Stimulated activated CD4-positive, alpha-beta T cell treated with anti-CD3 and anti-CD28 coated beads, Interleukin-12 subunit alpha, Interleukin-12 subunit beta, amount 100 ng/mL, for 24 hours (primary cell): ENCODE measurements at places on chromosomes 3 and 15.

DNA sequence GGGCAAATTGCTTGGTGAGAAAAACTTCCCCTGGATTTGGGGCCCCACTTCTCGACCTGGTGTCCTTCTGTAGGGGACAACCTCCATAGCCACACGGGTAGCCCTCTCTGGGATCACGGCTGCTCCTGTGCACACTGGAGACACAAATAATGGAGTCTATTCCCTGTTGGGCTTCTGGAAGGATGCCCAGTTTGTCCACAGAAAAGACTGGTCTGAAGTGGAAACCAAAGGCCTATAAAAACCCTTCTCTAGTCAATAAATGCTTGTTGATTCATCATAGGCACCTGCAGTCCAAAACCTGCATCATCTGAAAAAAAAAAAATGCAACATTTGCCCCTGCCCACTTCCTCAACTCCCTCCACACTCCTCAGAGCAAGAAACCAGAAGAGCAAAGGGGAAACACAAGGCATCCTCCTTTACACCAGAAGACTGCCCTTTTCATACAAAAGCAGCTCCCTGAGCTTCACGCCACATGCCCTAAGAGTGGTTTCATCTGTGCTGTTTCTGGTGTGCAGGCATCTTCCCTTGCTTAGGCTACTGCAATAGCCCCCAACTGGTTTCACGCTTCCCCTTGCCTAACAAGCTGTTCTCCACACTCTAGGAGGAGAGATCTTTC, 36.3 kb downstream of the SRGAP3 start:
- DNase-seq: no peak

DNA sequence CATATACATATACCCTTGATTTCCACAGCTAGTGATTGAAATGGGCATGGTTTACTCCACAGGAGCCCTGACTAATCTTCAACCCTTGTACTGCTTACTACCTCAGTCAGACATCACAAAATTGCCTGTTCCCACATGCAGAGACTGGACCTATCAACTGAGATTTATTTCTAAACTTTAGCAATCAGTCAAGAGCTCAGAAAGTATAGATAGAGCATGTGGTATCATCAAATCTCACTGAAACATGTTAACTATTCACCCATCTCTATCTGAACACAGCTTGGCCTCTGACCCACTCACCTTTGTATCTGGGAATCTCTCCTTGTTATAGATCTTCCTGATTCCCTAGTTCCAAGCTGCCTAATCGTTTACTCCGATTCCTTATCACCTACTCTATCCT, 14.6 kb downstream of the ADAM10 start:
- no peak for DNase-seq

DNA sequence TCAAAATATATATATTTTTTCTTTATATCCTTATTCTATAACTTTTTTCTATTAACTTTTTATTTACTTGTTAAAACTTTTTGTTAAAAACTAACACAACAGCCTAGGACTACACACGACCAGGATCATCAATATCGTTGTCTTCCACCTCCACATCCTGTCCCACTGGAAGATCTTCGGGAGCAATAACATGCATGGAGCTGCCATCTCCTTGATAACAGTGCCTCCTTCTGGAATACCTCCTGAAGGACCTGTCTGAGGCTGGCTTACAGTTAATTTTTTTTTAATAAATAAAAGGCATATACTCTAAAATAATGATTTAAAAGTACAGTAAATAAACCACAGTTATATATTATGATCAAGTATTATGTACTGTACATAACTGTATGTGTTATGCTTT, 58.9 kb downstream of the SFMBT1 start:
- DNase-seq: no peak

GRCh38 chr3:23496165-23496564, 293.0 kb downstream of the UBE2E2 start:
- DNase-seq: no peak

- no peak for DNase-seq
Measured at GRCh38 chr3:195440379-195440778, 2.4 kb downstream of the ACAP2 start.

- DNase-seq: no peak
Measured at GRCh38 chr15:62491642-62492041, 326.6 kb upstream of the C2CD4B start.

DNA sequence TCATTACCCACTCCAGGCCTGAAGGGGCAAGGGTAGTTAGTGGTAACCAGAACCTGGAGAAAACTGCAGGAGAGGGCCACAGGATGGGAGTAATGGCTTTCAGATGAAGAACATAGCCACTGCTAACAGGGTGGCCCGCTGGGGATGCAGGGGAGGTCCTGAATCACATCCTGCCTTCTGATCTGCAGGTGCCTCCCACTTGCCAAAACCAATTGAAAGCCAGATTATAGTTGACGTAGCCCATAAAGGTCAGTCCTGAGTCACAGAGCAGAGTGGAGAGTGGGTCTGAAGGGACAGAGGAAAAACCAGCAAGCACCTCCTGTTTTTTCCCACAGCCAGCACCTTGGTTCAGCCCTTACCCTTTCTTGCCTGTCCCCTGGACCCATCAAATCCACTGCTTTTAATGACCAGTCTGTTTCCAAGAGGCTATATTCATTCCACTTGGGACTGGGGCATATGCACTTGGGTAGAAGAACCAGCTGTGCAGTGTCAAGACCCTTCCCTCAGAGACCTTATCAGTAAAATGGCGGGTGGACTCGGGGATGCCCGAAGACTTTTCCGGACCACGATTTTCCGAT, 646 bp upstream of the SLC35G2 start:
- DNase-seq: peak; percentile 25

- no peak for DNase-seq
Measured at GRCh38 chr15:40536501-40536900, 28.3 kb downstream of the CCDC32 start.

DNA sequence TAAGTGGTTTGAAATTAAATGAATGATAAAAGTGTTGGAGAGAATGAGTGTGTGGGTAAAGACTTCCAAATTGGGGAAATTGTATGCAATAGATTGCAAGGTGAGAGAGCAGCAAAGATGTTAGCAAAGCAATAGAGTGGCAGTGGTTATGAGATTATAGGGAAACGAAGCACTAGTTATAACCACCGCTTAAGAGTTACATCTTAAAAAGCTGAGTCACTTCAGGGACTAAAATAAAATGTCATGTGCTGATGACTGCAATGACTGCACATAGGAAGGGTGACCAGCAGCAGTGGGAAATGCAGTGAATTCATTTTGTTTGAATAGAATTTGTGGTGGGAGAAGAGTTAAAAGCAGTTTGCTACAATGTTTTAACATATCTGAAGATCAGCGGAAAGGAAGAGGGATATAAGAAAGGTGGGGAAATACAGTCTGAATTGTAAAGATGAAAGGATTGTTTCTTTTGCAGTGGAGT, 127.3 kb downstream of the RAP2B start:
- DNase-seq: no peak

DNA sequence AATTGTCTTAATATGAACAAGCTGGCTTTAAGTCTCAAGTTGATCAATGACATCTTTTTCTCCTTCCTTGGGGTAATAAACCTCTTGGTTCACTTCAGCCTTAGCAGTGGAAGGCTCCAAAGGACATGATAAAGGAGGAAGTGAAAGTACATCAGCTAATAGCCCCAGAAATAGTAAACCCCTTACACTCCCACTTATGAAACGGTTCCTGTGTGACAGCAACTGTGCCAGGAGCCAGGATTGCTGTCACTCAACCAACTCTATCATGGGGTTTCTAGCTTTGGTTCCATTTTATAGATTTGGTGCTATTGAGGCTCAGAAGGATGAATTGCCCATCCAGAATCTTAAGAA, 216.7 kb downstream of the ABHD5 start:
- no peak for DNase-seq

DNA sequence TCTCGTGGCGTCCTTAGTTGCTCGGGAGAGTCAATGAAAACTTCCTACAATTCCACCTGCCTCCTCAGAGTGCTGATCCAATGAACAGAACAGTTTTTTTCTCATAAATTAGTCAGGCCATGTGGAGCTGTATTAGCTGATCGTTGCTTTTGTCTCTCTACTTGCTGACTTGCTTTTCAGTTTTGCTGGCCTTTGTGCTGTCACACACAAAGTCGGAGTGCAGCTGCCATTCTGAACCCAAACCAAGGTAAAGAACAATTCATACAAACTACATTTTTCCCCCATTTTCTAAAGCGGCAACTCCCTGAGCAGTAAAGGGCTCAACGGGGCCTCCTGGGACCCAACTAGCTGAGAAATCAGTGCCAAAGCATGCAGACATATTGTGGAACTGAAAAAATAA, 43.1 kb downstream of the MEIS2 start:
- no peak for DNase-seq

DNA sequence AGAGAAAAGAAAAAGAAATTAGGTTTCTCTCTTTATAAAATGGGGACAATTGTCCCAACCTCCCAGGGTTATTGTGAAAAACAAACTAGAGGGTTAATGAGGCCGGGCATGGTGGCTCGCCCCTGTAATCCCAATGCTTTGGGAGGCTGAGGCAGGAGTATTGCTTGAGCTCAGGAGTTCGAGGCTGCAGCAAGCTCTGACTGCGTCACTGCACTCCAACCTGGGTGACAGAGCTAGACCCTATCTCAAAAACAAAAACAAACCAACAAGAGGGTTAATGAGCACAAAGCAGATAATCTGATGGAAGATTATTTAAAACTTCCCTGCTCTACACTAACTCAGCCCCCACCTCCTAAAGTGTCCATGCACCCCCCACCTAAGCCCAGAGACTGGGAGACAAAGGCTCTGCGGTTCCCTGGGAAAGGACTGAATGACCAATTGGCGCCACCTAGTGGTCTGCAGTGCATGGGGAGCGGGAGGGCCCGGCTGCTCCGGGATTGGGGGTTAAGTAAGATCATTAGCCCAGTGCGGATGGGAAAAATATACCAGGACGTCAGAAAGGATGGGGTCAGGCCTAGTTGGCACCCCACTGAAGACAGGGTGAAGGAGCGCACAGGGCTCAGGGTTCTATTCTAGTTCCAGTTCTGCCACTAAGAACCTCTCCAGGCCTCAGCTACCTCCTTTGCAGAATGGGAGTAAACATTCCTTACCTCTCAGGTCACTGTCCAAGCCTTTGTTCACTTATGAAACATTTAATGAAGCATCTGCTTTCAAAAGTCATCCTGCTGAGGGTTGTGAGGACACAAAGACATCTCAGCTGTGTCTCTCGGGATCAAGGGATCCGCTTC, 15.6 kb downstream of the PIF1 start:
- peak; percentile 71 for DNase-seq

GRCh38 chr3:127483005-127483641, 107.4 kb downstream of the TPRA1 start:
- DNase-seq: no peak

DNA sequence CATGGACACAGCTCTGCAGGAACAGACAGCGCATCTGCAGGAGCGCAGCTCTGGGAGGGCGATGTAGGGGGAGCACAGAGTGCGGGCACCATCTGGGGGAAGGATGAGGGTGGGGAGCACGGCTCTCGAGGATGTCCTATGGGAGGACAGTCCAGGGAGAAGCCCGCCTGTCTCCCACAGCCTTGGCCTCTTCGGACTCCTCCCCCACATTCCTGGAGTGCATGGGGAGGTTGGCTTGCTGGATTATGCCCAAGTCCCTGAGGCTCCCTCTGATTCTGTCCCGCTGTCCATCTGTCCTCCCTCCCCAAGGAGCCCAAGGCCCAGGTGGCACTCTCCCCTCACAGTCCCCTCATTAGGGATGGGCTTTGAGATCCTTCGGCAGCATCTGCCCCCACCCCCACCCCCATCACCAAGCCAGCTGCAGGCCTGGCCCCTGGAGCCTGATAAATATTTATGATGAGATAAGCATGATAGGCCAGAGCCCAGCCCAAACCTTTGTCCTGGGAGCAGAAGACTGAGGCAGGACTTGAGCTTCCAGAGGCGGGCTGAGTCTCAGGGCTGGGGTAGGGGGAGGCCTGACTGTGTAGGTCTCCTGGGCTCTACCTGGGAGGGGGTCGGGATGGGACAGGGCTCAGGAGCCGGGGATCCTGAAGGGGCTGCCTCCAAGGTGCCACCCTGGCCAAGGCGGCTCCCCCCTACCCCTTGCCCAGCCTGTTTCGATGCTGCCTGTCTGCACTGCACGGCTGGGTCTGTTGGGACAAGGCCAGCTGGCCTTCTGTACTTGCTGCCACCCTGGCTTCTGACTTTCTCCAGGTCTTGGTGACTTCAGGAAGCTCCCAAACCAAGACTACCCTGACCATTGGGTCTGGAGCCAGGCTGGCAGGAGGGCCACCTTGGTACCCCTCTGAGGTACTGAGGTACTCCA, 28.6 kb upstream of the SEMA3F start:
- no peak for DNase-seq
